ENCODE measurements at places on chromosomes 13 and 19. TPM values are rescaled to one million over a fixed set of nuclear protein-coding genes. Genes with fewer than 3 reads are reported as not detected.

ZNF135 gene
- total RNA-seq, result 1.2 TPM

KISS1R gene
- not detected for total RNA-seq

FSD1 gene
- total RNA-seq, result 20.9 TPM

NLRP9 gene
- total RNA-seq, result not detected

MED4 gene
- total RNA-seq, result 22.9 TPM

VSTM2B gene
- not detected for total RNA-seq

RNF17 gene
- total RNA-seq, result 0.58 TPM

GARIN5A gene
- 0.39 TPM for total RNA-seq

ZNF773 gene
- total RNA-seq, result 6.0 TPM

TLE6 gene
- 0.58 TPM for total RNA-seq

CEACAM8 gene
- not detected for total RNA-seq

DUXA gene
- not detected for total RNA-seq

C13orf42 gene
- total RNA-seq, result not detected

PRDX2 gene
- 362 TPM for total RNA-seq

NLRP7 gene
- total RNA-seq, result not detected

MCF2L gene
- total RNA-seq, result 2.4 TPM

CDX2 gene
- not detected for total RNA-seq

GDF15 gene
- total RNA-seq, result 528 TPM

TMEM221 gene
- 0.39 TPM for total RNA-seq

STK11 gene
- 61.8 TPM for total RNA-seq

NLRP12 gene
- total RNA-seq, result 1.1 TPM

FARP1 gene
- 83.7 TPM for total RNA-seq

CLEC17A gene
- total RNA-seq, result not detected

SLC1A5 gene
- total RNA-seq, result 105 TPM

FLT3LG gene
- 4.4 TPM for total RNA-seq

PSG7 gene
- total RNA-seq, result not detected

GJB6 gene
- not detected for total RNA-seq

APOC4 gene
- total RNA-seq, result not detected

NCR1 gene
- total RNA-seq, result not detected

IL17D gene
- total RNA-seq, result 10.6 TPM

SYDE1 gene
- 39.4 TPM for total RNA-seq

ATP1A3 gene
- 0.06 TPM for total RNA-seq

All from glomerular endothelial cell (primary cell).